ENCODE measurements at places on chromosomes 7 and 10.

- no peak for DNase-seq
These were observed 111.3 kb downstream of the CABCOCO1 start for GRCh38 chr10:61774031-61774430.

GRCh38 chr7:157861551-157861950, 524.7 kb downstream of the DNAJB6 start:
- DNase-seq: no peak

GRCh38 chr10:48623607-48624132, 18.8 kb upstream of the ARHGAP22 start:
- DNase-seq: no peak

- no peak for DNase-seq
These were observed 30.5 kb downstream of the PPIF start for GRCh38 chr10:79377557-79378382.

DNA sequence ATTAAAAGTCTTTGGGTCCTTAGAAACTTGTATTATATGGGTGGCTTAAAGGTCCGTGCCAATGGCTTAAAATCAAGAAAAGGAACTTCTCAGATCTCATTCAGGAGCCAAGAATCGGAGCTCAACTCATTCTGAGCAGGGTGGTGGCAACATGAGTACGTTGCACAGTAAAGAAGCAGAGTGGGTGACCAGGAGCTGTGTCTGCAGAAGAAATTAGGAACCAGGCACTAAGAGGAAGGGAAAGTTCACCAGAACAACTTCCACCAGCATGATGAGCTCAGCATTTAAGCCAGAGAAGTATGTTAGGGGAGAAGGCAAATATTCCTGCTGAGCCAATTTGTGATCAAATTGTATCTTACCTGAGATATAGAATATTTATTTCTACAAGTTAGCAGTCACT, 236.0 kb upstream of the NRP1 start:
- no peak for DNase-seq

- DNase-seq: no peak
These were observed 202.9 kb downstream of the GRM3 start for GRCh38 chr7:86846494-86847190.

Measured in stimulated activated CD4-positive, alpha-beta T cell treated with anti-CD3 and anti-CD28 coated beads, Interleukin-4, amount 100 ng/mL, for 24 hours (primary cell).